Fibroblast of the aortic adventitia (primary cell): ENCODE measurements at places on chromosomes 3 and 15.

GRCh38 chr15:51137024-51137423 is 42.3 kb upstream of the TNFAIP8L3 start:
- no peak for DNase-seq

GRCh38 chr3:155164306-155164705 is 84.2 kb downstream of the MME start:
- no peak for DNase-seq

DNA sequence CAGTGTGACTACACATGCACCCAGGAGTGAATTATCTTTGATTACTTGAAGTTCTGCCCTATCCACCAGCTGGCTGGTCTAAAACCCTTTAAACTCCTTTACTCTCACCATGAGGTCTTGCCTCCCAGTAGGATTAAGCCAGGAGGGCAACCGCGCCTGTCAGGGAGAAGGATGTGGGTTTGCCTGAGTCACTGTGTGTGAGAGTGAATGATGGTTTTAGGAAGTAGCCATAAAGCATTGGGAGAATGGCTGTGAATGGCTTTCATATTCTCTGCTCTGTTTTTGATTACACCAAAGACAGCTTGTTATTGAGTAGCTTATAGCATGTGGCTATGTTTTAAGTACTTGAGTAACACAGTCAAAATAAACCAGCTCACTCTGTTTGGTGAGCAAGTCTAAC is 637.7 kb upstream of the TBL1XR1 start:
- peak; percentile 92 for DNase-seq

DNA sequence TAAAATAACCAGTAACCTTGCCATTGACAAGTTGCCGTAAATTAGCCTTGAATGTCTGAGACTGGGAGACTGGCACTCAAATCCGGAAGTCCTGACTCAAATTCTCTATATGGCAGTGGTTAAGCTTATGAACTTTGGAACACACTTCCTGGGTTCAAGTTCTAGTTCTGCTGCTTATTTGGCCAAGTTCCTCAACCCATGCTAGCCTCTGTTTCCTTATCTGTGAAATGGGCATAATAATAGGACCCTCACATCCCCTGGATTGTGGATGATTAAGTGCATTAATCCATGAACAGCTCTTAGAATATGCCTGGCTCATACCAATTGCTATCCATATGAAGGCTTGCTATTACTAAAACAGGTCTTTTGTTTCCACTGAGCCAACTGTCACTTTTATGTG is 311.5 kb downstream of the EDEM1 start:
- DNase-seq = no peak

DNA sequence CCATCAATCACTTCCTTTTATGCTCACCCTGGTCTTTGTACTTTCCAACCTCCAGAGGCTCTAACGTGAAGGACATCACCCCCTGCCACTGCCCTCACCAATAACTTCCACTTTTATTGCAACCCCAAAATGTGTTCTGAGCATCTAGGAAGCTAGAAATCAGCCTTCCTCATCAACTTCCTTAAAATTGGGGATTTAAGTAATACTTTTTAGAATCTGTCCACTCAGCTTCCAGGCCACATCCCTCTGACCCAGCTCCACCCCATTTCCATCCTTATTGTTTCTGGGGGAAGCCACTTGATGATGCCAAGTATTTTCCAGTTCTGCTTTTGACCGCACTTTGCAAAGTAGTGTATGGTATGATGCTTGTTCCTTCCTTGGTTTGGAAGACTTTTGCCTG is 73.5 kb upstream of the XCR1 start:
- DNase-seq = no peak
